ENCODE measurements at places on chromosomes 6 and 20.

DNA sequence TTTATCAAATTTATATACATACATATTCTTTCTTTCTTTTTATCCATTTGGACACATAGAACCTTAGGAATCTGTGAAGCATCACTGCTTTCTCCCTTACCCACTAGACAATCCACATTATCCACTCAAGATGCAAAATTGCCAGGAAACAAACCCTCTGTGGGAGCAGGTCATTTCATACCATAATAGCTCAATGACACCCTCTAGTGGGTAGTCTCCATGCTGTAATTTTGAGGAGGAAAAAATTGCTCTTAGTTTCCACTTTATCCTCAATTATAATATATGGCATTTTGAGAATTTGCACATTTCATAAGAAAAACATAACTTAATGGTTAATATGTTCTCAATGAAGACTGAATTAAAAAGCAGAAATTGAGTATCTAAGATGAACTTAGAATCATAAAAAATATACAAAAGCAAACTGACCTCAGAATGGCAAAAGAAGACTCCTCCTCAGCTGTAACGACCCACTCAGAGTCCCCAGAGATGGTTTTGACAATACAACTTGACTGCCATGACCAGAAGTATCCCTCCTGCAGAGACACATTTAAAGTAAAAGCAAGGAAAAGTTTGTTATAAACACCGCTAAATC is 164.1 kb downstream of the FRK start:
- no peak for DNase-seq

DNA sequence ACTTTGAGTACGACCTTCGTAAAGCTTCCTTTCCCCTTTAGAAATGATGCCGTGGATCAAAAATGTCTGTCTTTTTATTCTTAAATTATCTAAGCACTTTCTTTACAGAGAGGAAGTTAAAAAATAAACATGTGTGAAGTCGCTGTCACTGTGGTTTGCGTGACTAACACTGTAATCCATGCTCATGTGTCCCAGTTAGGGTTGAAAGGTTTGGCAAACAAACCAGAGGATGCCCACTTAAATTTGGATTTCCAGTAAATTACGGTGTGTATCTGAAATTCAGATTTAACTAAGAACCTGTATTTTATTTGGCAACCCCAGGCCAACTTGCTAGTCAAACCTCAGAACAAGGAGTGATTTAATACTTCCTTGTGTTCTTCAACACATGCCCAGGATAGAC is 21.1 kb downstream of the HLA-DRB1 start:
- no peak for DNase-seq

- no peak for DNase-seq
Observed at GRCh38 chr6:133969921-133970295, 16.9 kb downstream of the TBPL1 start.

GRCh38 chr20:49210757-49211110 is 8.5 kb upstream of the DDX27 start:
- DNase-seq = no peak

DNA sequence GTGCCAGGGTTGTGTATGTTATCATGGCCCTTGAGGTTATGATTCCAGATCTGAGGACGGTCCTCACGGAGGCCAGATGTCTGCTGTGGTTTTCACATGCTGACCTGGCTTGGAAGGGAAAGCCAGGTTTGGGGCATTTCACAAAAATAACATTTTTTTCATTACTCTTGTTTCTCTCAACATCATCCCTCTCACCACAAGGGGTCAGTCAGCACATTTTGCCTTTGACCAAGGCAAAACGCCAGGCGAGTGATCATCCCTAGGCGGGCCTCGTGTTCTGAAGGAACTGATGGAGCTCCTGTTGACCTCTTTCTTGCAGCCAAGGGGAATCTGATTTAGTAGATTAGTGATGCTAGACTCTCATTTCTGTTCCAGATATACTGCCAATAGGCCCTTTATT is 133.5 kb downstream of the TBC1D7 start:
- peak; percentile 9 for DNase-seq

GRCh38 chr20:61963149-61963548 is 102.5 kb downstream of the TAF4 start:
- DNase-seq = no peak

GRCh38 chr6:141956046-141956761 is 176.5 kb upstream of the GJE1 start:
- no peak for DNase-seq

DNA sequence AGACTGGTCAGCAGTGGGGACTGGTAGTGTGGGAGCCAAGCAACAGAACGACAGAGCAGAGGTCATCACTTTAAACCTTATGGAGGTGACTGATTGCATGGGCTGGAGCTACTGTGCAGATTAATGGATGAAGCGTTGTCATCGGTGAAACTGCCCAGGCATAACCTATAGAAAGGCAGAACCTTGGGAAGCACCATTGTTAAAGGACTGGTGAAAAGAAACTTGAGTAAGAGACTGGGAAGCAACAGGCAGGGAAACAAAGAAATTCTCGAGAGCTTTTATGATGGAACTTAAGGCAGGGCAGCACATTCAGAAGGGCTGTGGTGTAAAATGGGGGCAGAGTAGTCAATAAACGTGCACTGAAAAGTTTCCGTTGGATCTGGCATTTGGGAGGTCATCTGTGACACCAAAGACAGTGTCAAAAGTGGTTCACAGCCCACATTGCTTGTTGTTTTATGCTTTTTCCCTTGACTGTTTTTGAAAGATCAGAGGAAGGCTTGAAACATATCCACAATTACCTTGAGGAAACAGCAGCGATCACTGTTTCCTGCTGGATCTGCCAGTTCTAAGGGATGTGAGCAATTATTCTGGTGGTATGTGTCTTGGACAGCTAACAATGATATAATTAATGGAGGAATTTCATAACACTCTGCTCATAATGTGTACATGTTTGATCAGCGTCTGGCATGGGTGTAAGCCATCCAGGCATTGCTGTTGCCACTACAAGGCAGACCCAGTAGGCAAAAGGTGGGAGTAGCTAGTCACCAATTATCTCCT is 62.7 kb downstream of the LRRC1 start:
- DNase-seq = no peak

GRCh38 chr6:30915591-30915946 is 1.5 kb downstream of the VARS2 start:
- peak; percentile 20 for DNase-seq

GRCh38 chr20:35491823-35492222 is 36.4 kb downstream of the CEP250 start:
- no peak for DNase-seq

GRCh38 chr6:44411141-44411540 is 23.6 kb downstream of the CDC5L start:
- no peak for DNase-seq

Measured in CD4-positive, alpha-beta T cell treated with Interleukin-6 for 4 hours (primary cell).